ENCODE measurements at places on chromosomes 13 and 19.

DNA sequence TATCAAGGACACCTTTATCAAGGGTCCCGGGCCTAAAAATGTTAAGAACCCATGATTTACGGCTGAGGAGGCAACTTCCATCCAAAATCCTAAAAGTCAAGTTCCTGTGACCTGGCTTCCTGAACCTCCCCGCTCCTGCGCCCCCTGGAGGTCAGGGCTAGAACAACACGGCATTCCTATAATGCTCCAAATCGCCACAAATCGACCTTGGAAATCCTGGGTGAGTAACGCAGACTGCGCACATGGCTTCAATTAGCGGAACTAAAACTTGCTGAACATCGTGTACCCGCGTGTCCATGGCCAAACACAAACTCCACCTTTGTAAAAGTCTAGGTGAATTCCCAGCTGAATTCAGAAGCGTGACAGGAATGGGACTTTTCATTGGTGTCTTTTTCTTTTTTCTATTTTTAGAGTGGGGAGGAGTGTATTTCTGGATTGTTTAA, 4.3 kb upstream of the C5AR1 start:
- DNase-seq, result no peak

DNA sequence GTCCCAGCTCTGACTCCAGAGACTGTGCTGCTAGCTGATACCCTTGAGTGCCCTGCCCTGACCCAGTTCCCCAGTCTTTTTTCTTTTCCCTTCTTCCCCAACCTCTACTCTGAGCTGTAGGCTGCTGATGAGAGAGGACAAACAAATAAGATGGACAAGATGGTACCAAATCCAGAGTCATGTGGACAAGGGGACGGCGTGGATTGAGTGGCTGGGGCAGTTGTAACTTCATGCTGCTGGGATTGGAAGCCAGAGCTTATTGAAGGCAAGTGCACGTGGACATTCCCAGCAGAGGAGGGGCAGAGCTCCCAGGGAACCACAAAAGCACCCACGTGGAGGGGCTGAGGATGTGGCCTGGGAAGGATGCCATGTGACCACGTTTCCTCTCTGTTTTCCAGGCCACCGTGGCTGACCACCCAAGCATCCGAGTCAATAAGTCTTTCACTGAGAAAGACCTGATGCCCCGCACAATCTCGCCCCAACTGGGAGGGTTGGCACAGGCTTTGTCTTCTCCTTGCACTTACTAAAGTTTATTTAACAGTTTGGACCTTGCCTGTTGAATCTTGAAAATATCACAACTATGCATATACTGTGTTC, 323.3 kb upstream of the ZNF507 start:
- no peak for DNase-seq

GRCh38 chr13:78040205-78040830, 121.7 kb upstream of the EDNRB start:
- DNase-seq, result no peak

GRCh38 chr13:25455146-25455545, 83.4 kb downstream of the ATP8A2 start:
- DNase-seq, result no peak

DNA sequence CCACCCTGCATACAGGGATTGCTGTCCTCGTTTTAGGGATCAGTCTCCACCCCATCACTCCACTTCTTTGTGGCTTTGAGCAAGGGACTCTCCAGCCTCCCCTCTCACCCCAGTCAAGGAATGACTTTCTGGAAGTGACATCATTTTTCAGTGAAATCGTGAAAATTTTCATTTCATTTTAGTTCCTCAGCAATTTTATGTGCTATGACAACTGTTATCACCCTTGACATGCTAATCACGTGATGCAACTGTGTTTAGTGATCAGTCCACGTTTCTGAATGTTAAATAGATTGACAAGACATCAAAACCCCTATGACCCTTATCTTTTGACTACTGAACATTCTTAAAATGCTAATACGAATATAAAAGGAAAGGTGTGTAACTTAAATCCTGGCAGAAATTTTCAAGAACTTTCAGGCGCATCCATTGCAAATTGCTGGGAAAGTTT, 8.0 kb downstream of the C19orf81 start:
- no peak for DNase-seq

Data from NCI-H1417 treated with DMSO at 0.1 percent for 48 hours (cell line).